ENCODE measurements at places on chromosomes 7 and 10. TPM values are rescaled to one million over a fixed set of nuclear protein-coding genes. Genes with fewer than 3 reads are reported as not detected.

GRCh38 chr7:134922720-134923704 is 63.3 kb upstream of the AGBL3 start:
- H3K27me3 ChIP-seq = no peaks in the 10 kb centered on the region
- no peak overlapping the region for H3K27ac ChIP-seq
- H3K4me1 ChIP-seq = peaks cover 12% of the 10 kb centered on the region

Gene TEX47
- total RNA-seq = not detected

Gene SHLD2
- total RNA-seq = 26.2 TPM

DNA sequence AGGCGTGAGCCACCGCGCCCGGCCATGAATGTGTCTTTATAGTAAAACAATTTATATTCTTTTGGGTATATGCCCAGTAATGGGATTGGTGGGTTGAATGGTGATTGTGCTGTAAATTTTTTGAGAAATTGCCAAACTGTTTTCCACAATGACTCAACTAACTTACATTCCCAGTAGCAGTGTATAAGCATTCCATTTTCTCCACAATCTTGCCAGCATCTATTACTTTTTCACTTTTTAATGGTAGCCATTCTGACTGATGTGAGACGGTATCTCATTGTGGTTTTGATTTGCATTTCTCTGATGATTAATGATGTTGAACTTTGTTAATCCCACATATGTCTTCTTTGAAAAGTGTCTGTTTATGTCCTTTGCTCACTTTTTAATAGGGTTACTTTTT is 1187.9 kb downstream of the XPNPEP1 start:
- no peak overlapping the region for H3K27ac ChIP-seq
- no peaks in the 10 kb centered on the region for H3K27me3 ChIP-seq
- no peaks in the 10 kb centered on the region for H3K36me3 ChIP-seq
- no peaks in the 10 kb centered on the region for H3K4me1 ChIP-seq

DNA sequence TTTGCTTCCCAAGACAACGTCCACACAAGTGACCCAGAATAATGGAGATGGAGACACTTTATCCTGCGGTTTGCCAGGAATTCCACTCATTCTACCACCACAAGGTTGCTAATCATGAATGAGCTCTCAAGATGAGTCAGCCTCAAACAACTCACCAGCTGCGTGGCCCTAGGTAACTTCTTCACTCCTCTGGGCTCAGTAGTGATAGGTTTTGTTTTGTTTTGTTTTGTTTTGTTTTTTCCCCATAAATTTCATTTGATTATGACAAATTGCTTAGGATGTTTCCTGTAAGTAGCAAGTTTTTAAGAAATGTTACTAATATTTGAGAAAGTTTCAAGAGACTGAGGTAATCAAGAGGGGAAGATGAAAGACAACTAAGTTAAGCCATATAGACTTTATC is 286.8 kb downstream of the PARD3 start:
- no peaks in the 10 kb centered on the region for H3K27me3 ChIP-seq
- no peaks in the 10 kb centered on the region for H3K36me3 ChIP-seq
- H3K27ac ChIP-seq = peak overlapping the region; percentile 70

Gene KNDC1
- 0.50 TPM for total RNA-seq

DNA sequence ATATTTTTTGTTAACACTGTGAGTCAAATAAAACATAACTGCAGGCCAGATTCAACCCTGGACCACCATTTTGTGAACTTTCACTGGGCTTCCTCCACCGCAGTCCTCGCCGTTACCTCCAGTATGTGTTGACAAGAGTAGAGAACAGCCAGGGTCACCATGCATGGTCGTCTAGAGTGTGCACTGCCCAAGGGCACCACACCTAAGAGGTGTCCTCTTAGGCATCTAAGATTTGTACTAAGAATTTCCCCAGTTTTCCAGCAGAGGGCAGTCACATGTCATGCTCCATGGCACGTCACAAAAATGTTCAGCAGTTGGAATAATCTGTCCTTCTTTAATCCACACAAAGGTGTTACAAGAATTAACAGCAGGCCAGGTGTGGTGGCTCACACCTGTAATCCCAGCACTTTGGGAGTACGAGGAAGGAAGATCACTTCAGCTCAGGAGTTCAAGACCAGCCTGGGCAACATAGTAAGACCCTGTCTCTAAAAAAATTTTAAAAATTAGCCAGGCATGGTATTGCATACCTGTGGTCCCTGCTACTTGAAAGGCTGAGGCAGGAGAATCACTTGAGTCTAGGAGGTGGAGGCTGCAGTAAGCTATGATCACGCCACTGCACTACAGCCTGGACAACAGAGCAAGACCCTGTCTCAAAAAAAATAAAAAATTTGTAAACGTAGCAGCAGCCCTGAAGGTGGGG is 71.2 kb upstream of the FOXK1 start:
- DNase-seq = peak; percentile 58
- H3K4me3 ChIP-seq = no peak overlapping the region
- no peaks in the 10 kb centered on the region for H3K4me1 ChIP-seq
- H3K36me3 ChIP-seq = no peaks in the 10 kb centered on the region

DNA sequence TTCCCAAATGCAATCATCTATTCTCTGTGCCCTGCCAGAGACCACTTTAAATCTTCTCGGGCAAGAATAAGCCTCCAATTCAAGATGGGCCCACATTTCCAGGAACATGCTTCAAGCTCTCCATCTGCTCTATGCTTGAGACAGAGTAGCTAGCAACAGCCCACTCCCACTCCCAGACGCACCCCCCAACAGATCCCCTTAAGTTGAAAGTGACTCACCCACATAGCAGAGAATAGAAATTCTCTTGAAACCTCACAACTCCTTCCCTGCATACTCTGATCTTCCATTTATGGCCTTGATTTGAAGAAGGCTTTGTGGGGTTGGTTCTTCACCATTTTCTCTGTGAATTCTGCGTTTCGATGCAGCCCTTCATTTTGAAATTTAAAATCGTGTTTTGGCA is 604.0 kb downstream of the INHBA start:
- no peaks in the 10 kb centered on the region for H3K36me3 ChIP-seq
- H3K27ac ChIP-seq = no peak overlapping the region
- no peaks in the 10 kb centered on the region for H3K27me3 ChIP-seq

Gene WDFY4
- total RNA-seq = 0.66 TPM

GRCh38 chr7:110867771-110868170 is 223.2 kb upstream of the LRRN3 start:
- no peaks in the 10 kb centered on the region for H3K27me3 ChIP-seq
- no peak overlapping the region for H3K4me3 ChIP-seq
- DNase-seq = no peak
- no peaks in the 10 kb centered on the region for H3K4me1 ChIP-seq
- H3K27ac ChIP-seq = no peak overlapping the region

DNA sequence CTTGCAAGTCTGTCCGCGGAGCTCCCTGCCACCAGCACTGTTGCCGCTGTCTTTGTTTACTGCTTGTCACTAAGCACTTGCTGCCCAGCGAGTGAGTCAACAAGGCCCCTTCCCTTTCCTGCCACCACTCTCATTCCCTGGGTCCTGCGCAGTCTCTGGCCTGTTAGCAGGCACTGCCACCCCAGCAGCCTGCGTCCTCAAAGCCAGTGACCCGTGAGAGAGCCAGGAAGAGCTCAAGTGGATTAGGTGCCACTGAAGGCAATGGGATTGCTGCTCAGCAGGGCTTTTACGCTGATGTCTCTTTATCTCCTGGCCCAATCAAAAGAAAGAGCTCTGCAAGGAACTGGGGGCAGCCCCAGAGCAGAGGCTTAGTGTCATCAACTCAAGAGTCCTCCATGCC is at the start of gene FRMPD2:
Gene FRMPD2, minus strand, starts transcription at position 61 of the 400 bp plus-strand sequence. CDS start 129 bp downstream, outside the sequence.
- no peak within 1 kb of the TSS for H3K27ac ChIP-seq
- no peaks in the 10 kb centered on the region for H3K4me1 ChIP-seq
- H3K4me3 ChIP-seq = no peak within 1 kb of the TSS
- H3K27me3 ChIP-seq = peaks cover 8% of the 10 kb centered on the region
- no peaks in the 10 kb centered on the region for H3K36me3 ChIP-seq

DNA sequence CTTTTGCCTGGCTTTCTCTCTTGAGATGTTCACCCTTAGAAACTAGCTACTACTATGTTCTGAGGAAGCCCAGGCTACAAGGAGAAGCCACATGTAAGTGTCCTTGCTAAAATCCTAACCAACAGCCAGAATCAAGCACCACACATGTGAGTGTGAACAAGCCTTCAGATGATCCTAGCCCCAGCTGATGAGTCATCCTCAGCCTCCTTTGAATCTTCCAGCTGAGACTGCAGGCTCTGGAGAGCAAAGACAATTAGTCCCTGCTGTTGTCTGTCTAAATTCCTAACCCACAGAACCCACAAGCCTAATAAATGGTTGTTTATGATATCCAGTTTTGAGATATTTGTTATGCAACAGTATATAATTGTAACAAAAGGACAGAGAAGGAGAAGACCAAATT is 92.8 kb upstream of the TAC1 start:
- no peak overlapping the region for H3K27ac ChIP-seq
- DNase-seq = no peak
- H3K27me3 ChIP-seq = no peaks in the 10 kb centered on the region
- no peaks in the 10 kb centered on the region for H3K4me1 ChIP-seq

DNA sequence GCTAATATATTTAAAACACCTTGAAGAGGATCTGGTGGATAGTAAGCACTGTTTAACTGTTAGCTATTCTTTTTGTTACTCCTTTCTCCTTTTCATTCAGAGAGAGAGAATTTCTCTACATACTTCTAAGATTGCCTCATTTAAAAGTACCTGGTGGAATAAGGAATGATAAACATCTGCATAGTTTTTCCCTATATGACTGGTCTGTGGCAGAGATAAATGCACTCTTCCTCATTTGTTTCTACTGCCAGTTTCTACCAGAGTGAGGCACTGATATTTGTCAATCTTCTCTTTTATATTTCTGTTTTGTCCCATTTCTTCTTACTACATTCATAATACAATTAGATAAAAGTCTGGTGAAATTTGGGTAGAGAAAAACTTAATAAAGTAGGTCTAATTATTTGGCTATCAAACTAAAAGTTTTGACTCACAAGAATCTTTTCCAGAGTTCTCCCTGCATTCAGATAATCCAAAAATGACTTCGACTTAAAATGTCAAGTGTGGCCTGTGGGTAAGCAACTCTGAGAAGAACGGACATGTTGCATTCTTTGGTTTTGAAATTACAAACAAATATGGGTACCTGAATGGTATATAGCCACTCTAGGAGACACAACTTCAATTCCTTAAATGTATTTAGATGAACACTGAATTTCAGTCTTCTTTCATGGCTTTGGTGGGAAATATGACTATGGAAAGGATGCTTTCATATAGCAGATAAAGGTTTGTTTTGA is 38.8 kb downstream of the RNLS start:
- H3K4me3 ChIP-seq = no peak overlapping the region
- H3K4me1 ChIP-seq = no peaks in the 10 kb centered on the region
- H3K27ac ChIP-seq = no peak overlapping the region
- H3K27me3 ChIP-seq = no peaks in the 10 kb centered on the region

GRCh38 chr10:49090696-49091380 is 24.5 kb downstream of the VSTM4 start:
- no peak for DNase-seq
- no peaks in the 10 kb centered on the region for H3K36me3 ChIP-seq
- H3K4me3 ChIP-seq = no peak overlapping the region
- no peaks in the 10 kb centered on the region for H3K27me3 ChIP-seq
- H3K4me1 ChIP-seq = peaks cover 12% of the 10 kb centered on the region

- no peaks in the 10 kb centered on the region for H3K27me3 ChIP-seq
- no peak overlapping the region for H3K4me3 ChIP-seq
- H3K27ac ChIP-seq = no peak overlapping the region
- peak; percentile 96 for DNase-seq
Observed at GRCh38 chr10:70617798-70618568, 15.4 kb upstream of the PRF1 start.

DNA sequence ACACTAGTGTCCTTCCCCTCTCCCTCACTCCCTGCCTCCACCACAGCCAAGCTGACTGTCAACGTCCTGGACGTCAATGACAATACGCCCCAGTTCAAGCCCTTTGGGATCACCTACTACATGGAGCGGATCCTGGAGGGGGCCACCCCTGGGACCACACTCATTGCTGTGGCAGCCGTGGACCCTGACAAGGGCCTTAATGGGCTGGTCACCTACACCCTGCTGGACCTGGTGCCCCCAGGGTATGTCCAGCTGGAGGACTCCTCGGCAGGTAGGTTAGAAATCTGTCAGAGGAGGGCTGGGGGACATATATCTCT is 24.9 kb upstream of the VSIR start:
- peaks cover 3% of the 10 kb centered on the region for H3K27me3 ChIP-seq
- no peaks in the 10 kb centered on the region for H3K4me1 ChIP-seq
- no peak for DNase-seq
- no peak overlapping the region for H3K4me3 ChIP-seq
- H3K27ac ChIP-seq = no peak overlapping the region

Gene BMPER
- 12.2 TPM for total RNA-seq

Gene TMEM273
- not detected for total RNA-seq

- H3K36me3 ChIP-seq = peaks cover 16% of the 10 kb centered on the region
- DNase-seq = no peak
- no peaks in the 10 kb centered on the region for H3K4me1 ChIP-seq
- H3K27ac ChIP-seq = no peak overlapping the region
- H3K4me3 ChIP-seq = no peak overlapping the region
- H3K27me3 ChIP-seq = no peaks in the 10 kb centered on the region
Observed at GRCh38 chr7:73509463-73509862, 12.6 kb downstream of the BAZ1B start.

DNA sequence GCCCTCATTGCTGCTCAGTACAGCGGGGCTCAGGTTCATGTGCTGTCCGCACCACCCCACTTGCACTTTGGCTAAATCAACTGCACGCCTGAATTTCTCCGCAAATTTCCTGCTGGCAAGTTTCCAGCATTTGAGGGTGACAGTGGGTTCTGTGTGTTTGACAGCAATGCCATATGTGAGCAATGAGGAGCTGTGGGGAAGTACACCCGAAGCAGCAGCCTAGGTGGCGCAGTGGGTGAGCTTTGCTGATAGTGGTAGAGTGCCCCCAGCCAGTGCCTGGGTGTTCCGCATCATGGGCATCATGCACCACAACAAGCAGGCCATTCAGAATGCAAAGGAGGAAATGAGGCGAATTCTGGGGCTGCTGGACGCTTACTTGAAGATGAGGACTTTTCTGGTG is 103.9 kb upstream of the POT1 start:
- H3K4me3 ChIP-seq = no peak overlapping the region
- no peak overlapping the region for H3K27ac ChIP-seq
- no peak for DNase-seq
- H3K36me3 ChIP-seq = no peaks in the 10 kb centered on the region
- no peaks in the 10 kb centered on the region for H3K4me1 ChIP-seq

DNA sequence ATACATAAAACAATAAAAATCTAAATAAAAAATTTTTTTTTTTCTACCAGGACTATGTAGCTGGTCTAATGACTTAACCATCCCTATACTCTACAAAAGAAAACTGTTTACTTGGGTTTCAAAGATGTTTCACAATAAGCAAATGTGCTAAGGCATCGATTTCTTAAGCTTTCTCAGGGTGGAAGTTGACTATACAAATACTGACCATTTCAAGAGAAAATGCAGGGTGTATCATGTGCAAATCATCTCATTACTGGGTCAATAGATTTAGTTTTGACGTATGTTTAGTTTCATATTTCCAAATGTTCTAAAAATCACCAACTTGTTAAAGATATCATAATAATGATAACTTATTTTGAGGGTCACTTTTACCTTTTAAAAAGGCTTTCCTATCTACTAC is 7.5 kb downstream of the NRP1 start:
- H3K4me3 ChIP-seq = peak overlapping the region; percentile 13
- no peak overlapping the region for H3K27ac ChIP-seq
- H3K36me3 ChIP-seq = peaks cover 14% of the 10 kb centered on the region
- no peaks in the 10 kb centered on the region for H3K27me3 ChIP-seq
- H3K4me1 ChIP-seq = peaks cover 2% of the 10 kb centered on the region

- peak within 1 kb of the TSS; percentile 98 for H3K27ac ChIP-seq
- peak; percentile 95 for DNase-seq
- peaks cover 2% of the 10 kb centered on the region for H3K4me1 ChIP-seq
- H3K36me3 ChIP-seq = no peaks in the 10 kb centered on the region
Observed at GRCh38 chr7:100015232-100016214, at the start of gene ZKSCAN1. ZKSCAN1 (plus strand) TSS chr7:100015596; CDS start chr7:100023507, 7,911 bp downstream.

Gene PON3
- total RNA-seq = under 0.01 TPM
